ENCODE measurements at places on chromosomes 12 and 14.

- DNase-seq, result no peak
Measured at GRCh38 chr14:23579311-23579630, 681 bp upstream of the JPH4 start.

GRCh38 chr14:103334644-103335622 is 896 bp downstream of the EIF5 start:
- DNase-seq, result no peak

DNA sequence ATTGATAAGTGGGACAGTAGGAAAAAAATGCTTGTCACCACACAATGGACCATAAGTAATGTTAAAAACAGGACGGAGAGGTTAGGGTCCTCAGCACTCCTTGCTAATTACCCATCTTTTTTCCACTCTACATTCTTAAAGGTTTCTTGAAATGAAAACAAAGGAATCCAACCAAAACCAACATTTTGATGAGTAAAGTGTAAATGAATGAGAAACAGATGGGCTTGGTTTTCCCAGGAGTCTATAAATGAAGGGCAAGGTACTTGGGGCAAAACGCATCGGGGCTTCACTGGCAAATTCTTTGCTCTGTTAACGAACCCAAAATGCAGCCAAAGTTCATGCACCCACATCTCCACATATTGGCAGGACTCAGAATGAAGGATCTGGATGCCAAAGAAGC is 129.2 kb upstream of the BMP4 start:
- no peak for DNase-seq

DNA sequence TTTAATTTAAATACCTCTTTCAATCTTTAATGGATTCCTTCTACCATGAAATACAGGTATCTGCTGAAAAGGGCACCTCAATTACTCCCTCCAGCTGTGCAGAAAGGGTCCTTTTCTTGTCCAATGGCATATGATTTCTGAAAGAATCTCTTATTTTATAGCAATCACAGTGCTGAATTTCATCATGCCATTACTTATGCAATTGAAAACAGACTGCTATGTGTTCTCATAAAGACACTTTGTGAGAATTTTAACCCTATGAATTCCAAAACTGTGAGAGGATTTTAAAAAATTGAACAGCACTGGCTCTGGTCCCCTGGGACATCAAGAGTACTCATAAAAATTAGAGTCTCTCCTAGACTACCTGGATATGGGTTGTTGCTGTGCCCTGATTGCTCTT is 45.9 kb upstream of the CNOT2 start:
- DNase-seq, result no peak

GRCh38 chr12:122834921-122835749 is at the start of gene HIP1R:
TSS of gene HIP1R (plus strand) at chr12:122835457. CDS start at chr12:122835551, 94 bp downstream.
- DNase-seq, result no peak

GRCh38 chr12:112341046-112341825 is 41.0 kb downstream of the HECTD4 start:
- no peak for DNase-seq

- no peak for DNase-seq
Measured at GRCh38 chr12:59396519-59396918, 199.3 kb upstream of the SLC16A7 start.

DNA sequence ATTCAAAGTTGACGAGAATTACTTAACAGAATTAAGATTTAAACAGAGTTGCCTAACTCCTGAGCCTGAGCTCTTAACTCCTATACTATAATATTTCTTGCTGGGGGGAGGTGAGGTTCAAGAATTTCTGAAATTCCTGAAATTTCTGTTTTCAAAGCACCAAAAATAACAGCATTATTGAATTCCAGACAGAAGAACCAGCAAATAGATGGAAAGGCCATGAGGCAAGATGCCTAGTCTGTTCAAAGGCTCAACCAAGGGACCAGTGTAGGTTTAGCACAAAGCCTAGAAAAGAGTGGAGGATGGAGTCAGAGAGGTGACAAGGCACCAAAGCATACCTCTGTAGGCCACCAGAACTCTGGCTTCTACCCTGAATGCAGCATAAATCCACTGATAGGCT is 76.4 kb downstream of the PPP1R12A start:
- no peak for DNase-seq

DNA sequence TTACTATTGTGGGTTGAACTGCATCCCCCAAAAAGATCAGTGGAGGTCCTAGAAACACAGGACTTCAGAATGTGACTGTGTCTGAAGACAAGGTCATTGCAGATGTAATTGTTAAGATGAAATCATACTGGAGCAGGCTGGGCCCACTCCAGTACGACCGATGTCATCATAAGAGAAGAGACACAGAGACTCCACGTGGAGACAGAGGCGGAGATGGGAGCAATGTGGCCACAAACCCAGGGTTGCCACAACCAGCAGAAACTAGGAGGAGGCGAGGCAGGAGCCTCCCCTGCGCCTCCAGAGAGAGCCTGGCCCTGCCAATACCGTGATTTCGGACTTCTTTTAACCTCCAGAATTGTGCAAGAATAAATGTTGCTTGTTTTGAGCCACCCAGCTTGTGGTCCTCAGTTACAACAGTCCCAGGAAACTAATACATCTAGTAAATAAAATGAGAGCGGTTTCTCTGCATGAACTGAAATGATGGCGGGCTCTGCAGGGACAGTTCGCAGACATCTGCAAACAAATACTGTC is 25.7 kb upstream of the FZD10 start:
- no peak for DNase-seq

DNA sequence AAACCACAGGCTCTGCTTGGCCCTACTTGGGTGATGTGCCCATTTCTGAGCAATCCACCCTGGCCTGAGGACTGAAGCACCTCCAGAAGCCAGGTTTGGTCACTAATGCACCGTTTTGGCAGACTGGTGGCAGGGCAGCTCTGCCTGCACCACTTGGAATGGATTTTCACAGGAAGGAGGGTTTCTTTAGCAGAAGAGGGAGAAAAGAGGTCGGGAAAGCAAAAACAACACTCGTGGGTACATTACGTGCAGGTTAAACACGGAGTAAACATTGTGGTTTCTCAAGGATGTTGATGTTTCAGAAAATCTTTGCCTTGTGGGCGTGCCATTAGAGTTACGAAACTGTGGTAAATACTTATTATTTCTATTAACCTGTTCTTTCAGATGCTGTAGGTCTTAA is 70.8 kb downstream of the KCNA5 start:
- no peak for DNase-seq

DNA sequence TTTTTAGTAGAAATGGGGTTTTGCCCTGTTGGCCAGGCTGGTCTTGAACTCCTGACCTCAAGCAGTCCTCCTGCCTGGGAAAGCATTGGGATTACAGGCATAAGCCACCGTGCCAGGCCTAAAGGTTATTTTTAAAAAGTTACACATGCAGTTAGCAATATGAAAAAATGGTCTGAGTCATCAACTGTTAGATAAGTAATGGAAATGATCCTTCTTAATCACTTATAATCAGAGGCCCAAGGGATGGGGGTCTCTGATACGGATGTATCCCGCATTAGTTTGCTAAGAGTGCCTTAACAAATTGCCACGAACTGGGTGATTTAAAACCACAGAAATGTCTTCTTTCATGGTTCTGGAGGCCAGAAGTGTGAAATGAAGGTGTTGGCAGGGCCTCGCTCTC is 54.1 kb upstream of the FERMT2 start:
- DNase-seq, result no peak

All from iPS DF 6.9 (cell line).